ENCODE measurements at places on chromosomes 5 and 9.

DNA sequence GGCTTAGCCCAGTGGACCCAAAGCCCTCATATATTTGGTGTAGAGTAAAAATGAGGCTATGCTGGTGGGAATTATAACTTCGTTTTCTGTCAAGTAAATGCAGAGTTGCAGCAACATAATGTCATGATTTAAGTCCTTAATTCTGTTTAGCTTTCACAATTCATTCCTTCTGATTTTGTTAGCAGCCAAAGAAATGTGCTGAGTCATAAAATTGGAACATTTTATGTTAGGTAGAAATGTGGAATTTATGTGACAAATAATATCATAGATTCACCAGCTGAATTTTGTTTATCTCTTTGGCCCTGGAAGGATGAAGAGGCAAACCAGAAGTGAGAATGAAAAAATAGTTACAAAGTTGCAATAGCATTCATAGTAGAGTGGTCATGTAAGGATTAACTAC, 247.0 kb downstream of the TRPM3 start:
- no peak for DNase-seq

- DNase-seq: no peak
Measured at GRCh38 chr5:36606428-36607113, at the start of gene SLC1A3. Gene SLC1A3, plus strand, starts transcription at chr5:36606606. Its CDS starts 1,818 bp downstream, at chr5:36608424.

DNA sequence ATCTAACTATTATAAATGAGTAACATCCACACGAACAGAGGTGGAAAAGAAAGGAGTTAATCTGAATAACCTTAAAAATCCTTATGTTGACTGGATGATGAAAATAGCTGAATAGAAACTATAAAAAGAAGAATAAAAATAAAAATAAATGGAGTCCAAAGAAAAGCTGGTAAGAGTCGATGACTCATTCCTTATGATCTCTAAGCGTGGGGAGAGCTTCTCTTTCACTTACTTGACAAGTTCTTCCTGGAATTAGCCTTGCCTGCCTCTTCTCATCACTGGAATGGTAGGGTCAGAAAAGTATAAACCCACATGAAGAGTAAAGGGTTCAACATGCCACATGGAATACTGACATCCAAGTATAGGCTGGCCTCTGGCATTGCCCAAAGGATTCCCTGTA, 477.0 kb upstream of the RGMB start:
- no peak for DNase-seq

DNA sequence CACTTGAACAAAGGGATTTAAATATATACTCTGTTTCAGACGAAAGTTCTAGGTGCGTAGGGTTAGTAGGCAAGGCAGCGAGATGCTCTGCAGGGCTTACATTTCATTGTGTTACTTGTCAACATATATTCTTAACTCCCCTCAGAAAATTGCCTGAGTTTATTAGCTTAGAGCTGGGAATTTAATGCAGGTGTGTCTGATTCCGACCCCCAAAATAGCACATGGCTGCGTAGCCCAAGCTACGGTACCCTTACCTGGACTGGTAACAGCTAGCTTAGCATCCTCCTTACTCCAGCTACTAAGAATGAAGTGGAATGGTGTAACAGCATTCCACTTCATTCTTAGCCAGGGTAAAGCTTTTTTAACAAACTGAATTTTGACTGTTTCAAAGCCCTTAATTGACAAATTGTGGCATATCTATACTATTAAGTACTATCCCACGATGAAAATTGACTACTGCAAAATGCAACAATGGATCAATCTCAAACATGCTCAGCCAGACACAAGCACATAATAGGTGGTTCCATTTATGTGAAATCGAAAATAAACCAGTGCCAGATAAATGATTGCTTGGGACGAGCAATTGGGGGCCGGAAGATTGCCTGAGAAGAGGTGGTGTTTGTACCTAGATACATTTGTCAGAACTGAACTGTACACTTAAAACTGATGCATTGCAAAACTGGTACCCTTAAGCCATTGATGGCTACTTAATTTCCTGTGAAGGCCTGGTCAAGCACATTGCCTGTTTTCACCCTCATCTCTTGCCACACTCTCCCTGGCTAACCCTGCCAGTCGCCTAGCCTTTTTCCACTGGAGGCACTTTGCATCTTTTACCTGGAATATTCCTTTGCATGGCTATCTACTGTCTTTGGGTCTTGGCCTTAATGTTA, 3.0 kb upstream of the FGF18 start:
- no peak for DNase-seq

GRCh38 chr5:173020643-173021042, 35.5 kb upstream of the CREBRF start:
- no peak for DNase-seq

DNA sequence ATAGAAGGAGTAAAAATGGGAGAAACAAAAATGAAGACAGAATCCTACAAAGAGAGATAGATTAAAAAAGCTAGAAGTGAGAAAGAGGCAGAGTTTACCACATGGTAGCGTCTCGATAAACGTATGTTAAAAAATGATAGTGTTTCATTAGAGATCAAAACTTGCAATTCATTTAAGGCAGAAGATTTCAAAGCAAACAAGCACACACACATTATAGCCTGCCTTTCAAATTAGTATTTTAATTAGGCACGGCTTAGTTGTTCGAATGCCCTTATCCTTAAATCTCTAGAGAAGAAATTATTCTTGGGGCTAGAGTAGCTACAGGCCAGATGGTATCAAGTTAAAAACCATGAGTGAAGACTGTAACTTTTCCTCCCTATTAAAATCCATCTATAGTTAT, 6.0 kb downstream of the STOM start:
- no peak for DNase-seq

GRCh38 chr5:57598097-57598496, 115.5 kb upstream of the ACTBL2 start:
- no peak for DNase-seq

GRCh38 chr5:134732819-134733218, 5.5 kb upstream of the CAMLG start:
- no peak for DNase-seq

GRCh38 chr9:135992486-135993408, 31.6 kb upstream of the UBAC1 start:
- DNase-seq: peak; percentile 29

DNA sequence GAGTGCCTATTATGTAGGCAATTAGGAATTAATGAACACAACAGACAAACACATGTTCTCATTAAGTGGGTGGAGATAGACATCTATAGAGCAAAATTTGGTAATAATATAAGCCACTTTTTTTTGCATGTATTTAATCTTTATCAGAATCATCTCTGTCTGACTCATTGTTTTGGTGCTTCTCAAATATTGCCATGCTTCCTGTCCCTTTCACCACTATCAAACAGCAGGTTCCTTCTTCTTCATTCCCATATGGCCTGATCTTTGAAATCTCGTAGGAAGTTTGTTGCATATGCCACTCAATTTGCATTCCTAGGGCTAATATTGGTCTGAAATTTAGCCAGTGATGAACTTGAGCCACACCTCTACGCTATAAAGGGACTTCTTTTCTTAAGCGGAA, 128.9 kb upstream of the SPEF2 start:
- no peak for DNase-seq

- DNase-seq: peak; percentile 8
Measured at GRCh38 chr9:98742325-98743280, 33.9 kb upstream of the GABBR2 start.

DNA sequence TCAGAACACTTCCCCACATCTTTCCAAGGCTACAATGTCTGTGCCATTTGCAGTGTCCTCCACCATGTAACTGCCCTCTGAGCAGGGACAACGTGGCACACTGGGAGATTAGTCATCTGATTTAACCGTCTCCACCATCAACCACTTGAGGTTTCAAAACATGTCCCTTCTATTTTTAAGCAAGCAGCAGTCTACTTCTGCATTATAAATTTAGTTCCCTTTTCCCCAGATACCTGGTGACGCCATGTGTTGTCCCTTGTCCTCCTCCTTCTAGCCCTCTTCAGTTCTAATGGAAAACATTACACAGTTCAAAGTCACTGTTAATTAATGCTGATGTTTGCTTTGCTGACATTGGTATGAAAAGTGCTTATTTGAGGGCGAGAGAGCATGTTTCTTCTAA, 52.8 kb downstream of the ATP10B start:
- no peak for DNase-seq

DNA sequence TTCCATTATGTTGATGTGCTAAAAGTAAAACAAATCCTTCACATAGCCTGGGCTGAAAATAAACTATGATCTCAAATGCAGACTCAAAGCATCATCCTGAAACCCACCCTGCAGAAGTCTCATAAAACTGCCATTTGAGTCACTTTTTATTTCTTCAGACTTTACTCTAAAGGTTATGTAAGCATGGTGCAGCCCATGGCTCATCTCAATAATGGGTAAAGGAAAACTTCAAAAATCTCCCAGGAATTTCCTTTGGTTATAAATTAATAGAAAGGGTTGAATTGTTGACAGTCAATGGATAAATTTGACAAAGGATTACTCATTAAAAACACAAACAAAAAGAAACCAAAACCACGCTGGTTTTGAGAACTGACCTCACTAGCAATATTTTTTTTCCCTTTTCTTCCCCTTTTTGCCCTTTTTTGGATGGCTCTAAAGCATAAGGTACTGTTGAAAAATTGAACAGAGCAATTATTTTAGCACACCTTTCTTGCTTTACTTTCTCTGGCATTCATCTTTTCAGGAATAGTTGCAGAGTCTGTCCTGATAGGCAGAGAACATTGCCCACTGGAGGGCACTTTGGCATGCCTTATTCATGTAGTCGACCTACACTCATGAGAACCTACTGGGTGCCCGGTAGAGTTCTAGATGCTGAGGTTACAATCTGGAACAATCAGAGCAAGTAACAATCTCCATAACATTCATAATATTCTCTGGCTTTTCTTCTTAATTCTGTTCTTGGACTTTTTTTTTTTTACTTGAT, 191.4 kb downstream of the TMEM167A start:
- no peak for DNase-seq

DNA sequence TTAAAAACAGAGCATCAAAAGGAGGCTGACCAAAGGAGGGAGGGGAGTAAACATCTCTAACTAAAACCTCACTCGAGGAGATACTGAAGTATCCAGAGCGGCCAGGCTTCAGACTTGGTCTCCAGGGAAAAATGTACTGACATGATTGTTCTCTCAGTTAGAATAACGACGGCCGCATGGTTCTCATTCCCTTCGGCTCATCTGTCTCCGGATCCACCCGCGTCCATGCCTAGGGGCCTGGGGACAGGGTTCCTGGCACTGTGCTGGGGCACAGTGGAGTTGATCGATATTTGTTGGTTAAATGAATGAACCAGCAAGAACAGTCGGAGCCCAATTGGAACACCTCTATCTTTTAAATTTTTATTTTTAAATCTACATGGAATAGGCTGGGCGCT, 167.1 kb upstream of the PHYKPL start:
- DNase-seq: no peak

DNA sequence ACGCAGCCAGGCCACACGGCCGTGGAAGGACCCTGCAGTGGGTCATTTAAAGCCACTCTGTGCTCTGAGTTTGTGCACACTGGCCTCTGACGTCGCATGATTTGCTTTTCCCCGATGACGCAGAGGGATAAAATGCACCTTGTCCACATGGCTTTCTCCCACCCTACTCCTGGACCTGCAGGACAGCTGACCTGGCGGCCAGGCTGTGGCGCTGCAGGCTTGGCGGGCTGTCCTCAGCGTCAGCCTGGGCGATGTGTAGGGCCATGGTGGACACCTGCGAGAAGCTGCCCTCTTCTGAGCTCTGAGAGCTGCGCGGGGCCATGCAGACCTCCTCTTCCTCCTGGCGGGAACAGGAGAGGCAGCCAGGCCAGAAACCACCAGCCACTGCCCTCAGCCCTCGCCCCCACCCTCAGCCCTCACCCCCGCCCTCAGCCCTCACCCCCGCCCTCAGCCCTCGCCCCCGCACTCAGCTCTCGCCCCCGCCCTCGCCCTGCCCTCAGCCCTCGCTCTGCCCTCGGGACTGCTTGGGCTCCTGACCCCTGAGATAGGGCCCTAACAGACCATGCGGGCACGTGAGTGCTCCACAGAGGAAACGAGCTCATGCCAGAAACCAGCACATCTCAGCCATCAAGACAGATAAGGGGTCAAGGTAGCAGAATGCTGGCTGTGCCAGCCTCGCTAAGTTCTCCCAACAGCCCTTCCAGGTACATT, 20.0 kb upstream of the SCGB3A1 start:
- no peak for DNase-seq

GRCh38 chr5:139404484-139404840, 573 bp upstream of the SPATA24 start:
- DNase-seq: no peak

- peak; percentile 33 for DNase-seq
Measured at GRCh38 chr9:88173378-88173999, 35.2 kb upstream of the SPATA31C2 start.

DNA sequence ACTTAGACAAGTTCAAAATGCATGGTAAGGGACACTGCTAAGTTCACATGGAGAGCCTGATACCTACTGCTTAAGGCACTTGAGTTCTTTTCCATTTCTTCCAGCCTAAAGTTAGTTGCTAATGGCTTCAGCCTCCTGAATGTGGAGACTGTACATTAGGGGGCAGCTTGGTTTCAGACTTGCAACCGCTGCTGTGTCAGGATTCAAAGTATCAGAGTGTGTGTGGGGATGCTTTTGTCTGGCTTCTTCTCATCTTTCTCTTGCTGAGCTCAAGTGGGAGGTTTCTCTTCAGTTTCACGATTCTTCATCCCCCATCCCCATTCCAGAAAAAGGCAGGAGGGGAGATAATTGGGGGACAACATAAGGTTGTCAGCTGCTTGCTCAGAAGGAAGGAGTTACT, 49.4 kb downstream of the ATP10B start:
- no peak for DNase-seq

- DNase-seq: no peak
Measured at GRCh38 chr5:95718203-95718602, 12.9 kb upstream of the RHOBTB3 start.

GRCh38 chr5:92468295-92468694, 1085.2 kb upstream of the ARRDC3 start:
- DNase-seq: no peak

DNA sequence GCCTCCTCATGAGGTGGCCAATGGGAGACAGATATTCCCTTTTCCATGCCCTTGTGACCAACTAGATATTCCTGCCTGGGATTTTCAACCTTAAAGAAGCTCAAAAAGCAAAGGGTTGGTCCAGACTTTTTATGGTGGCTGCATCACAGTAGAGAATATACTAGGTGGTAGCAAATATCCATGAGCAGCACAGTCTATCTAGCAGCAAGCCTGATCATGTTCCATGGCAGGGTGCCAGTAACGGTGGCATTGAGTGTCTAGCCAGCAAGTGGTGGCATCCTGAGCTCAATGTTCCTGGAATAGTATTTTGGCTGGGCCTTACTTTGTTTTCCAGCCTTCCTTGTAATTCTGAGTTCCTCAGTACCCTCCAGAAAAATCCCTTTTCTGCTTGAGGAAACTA, 25.8 kb downstream of the CDC25C start:
- DNase-seq: no peak

- DNase-seq: no peak
Measured at GRCh38 chr5:10194083-10194482, 55.6 kb downstream of the ATPSCKMT start.

- no peak for DNase-seq
Measured at GRCh38 chr9:76302543-76302942, 91.7 kb downstream of the RFK start.

DNA sequence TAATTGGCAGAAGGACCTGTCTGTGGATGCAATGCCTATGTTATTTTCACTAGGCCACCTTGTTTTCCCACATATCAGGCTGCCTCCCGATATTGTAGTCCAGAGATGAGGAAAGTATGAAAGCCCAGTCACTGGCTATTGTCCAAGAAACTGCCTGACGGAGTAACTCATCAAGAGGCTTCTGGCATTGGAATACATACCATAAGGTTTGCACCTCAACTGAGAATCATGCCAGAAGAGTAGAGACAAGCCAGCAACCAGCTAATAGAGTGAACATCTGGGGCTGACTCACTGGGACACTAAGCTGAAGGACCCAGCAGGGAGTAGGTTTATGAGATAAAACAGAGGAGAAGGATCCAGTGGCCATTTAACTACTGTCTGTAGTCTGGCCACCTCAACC, 137.2 kb upstream of the FST start:
- DNase-seq: no peak

Measured in SW 1271 (cell line).